ENCODE measurements at places on chromosomes 4 and X. TPM values are rescaled to one million over a fixed set of nuclear protein-coding genes. Genes with fewer than 3 reads are reported as not detected.
A peak's percentile ranks its signal among the peaks of the same experiment; 100 is the strongest.

PARM1 gene
- 6.4 TPM for total RNA-seq

ARHGAP10 gene
- total RNA-seq: 11.0 TPM

CYSLTR1 gene
- total RNA-seq: not detected

SSX3 gene
- not detected for total RNA-seq

AADAT gene
- 33.1 TPM for total RNA-seq

GATA1 gene
- not detected for total RNA-seq

GRCh38 chr4:69765751-69766150 lies 5.3 kb upstream of the SULT1B1 start:
- no peaks in the 10 kb centered on the region for H3K27me3 ChIP-seq
- no peak for DNase-seq
- peaks cover 1% of the 10 kb centered on the region for H3K4me1 ChIP-seq
- no peak overlapping the region for H3K27ac ChIP-seq
- no peak overlapping the region for H3K4me3 ChIP-seq

DNA sequence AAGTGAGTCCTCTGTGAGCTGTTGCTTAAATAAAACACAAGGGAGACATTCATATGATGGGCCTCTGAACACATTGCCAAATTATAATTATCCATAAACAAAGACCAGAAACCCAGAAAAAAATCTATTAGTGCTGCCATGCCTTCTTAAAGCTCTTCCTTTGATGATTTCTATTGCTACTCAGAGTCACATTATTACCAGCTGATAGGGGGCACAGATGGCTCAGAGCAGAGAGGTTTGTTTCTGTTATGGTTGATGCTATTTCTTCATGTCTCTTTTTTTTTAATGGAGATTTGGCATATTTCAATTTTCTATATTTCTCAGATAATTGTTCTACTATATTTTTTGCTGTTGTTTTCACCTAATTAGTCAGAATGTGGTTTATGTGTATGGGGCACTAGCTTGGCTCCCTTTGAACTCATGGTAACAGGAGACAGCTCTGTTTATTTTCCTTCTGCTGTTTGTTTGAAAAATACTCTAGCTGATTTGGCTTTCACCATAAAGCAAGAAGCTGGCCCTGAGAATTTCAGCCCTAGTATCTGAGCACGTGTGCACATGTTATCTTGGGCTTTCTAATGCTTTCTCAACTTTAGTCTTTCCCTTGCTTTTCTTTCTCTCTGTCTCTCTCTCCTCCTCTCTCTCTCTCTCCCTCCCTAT lies 568.8 kb downstream of the PPARGC1A start:
- H3K4me1 ChIP-seq: peaks cover 4% of the 10 kb centered on the region
- H3K27ac ChIP-seq: no peak overlapping the region
- H3K36me3 ChIP-seq: no peaks in the 10 kb centered on the region
- DNase-seq: no peak

DNA sequence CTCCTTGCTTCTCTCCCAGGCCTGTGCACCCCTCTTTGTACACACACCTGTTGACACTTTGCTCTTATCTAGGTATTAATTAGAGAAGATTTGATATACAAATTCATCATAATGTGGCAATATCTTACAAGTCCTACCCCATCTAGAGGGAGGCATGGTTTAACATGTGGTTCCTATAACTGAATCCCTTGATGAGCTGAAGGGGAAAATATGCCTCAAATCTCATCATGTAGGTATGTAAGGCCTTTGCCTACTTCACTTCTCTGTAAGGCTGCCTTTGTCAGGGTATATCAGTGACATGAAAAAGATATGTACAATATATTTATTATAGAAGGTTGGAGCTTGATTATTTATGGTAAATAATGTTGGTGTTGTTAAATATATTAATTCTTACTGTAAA lies 31.9 kb downstream of the HTR2C start:
- no peaks in the 10 kb centered on the region for H3K4me1 ChIP-seq
- no peak overlapping the region for H3K27ac ChIP-seq
- no peaks in the 10 kb centered on the region for H3K36me3 ChIP-seq
- no peaks in the 10 kb centered on the region for H3K27me3 ChIP-seq

- H3K36me3 ChIP-seq: no peaks in the 10 kb centered on the region
- H3K4me3 ChIP-seq: no peak overlapping the region
- peaks cover 4% of the 10 kb centered on the region for H3K4me1 ChIP-seq
These were observed 29.0 kb downstream of the F9 start for GRCh38 chrX:139559383-139560042.

GRCh38 chr4:163331629-163332376 lies 593 bp downstream of the NPY1R start:
- peak; percentile 38 for DNase-seq
- H3K4me3 ChIP-seq: peak overlapping the region; percentile 95
- peaks cover 18% of the 10 kb centered on the region for H3K27me3 ChIP-seq
- peak overlapping the region; percentile 98 for H3K27ac ChIP-seq
- peaks cover 5% of the 10 kb centered on the region for H3K4me1 ChIP-seq

- no peaks in the 10 kb centered on the region for H3K4me1 ChIP-seq
- H3K27ac ChIP-seq: no peak overlapping the region
- H3K4me3 ChIP-seq: no peak overlapping the region
- DNase-seq: no peak
These were observed 499.0 kb downstream of the PDGFC start for GRCh38 chr4:156472624-156473023.
